ENCODE measurements at places on chromosomes 2 and 18. TPM values are rescaled to one million over a fixed set of nuclear protein-coding genes. Genes with fewer than 3 reads are reported as not detected.

The SLC30A3 gene
- not detected for total RNA-seq

The QPCT gene
- 1.4 TPM for total RNA-seq

The KIAA2012 gene
- total RNA-seq = not detected

The FER1L5 gene
- not detected for total RNA-seq

The PDE1A gene
- total RNA-seq = not detected

The ST8SIA5 gene
- total RNA-seq = not detected

The GALR1 gene
- not detected for total RNA-seq

The SYT4 gene
- not detected for total RNA-seq

The CDH20 gene
- total RNA-seq = not detected

The TFPI gene
- total RNA-seq = not detected

The GPR45 gene
- not detected for total RNA-seq

The POTEI gene
- not detected for total RNA-seq

The AMER3 gene
- not detected for total RNA-seq

The NFU1 gene
- 27.0 TPM for total RNA-seq

The CTNNA2 gene
- not detected for total RNA-seq

The SERPINB10 gene
- not detected for total RNA-seq

The IL1RL1 gene
- total RNA-seq = 0.33 TPM

The PJVK gene
- 4.1 TPM for total RNA-seq

The GRHL1 gene
- total RNA-seq = 0.49 TPM

The GBX2 gene
- total RNA-seq = not detected

The STK39 gene
- 25.9 TPM for total RNA-seq

The RTTN gene
- total RNA-seq = 25.3 TPM

The TWIST2 gene
- not detected for total RNA-seq

The ATP6V1B1 gene
- total RNA-seq = not detected

The ANKRD36C gene
- total RNA-seq = 82.4 TPM

The CHST10 gene
- total RNA-seq = 1.4 TPM

The GPR148 gene
- total RNA-seq = not detected

The ELMOD3 gene
- 33.2 TPM for total RNA-seq

The PTPRN gene
- not detected for total RNA-seq

The CYP27A1 gene
- total RNA-seq = 8.1 TPM

Measured in CD4-positive, alpha-beta memory T cell (primary cell).